ENCODE measurements at places on chromosomes 5 and 9.

DNA sequence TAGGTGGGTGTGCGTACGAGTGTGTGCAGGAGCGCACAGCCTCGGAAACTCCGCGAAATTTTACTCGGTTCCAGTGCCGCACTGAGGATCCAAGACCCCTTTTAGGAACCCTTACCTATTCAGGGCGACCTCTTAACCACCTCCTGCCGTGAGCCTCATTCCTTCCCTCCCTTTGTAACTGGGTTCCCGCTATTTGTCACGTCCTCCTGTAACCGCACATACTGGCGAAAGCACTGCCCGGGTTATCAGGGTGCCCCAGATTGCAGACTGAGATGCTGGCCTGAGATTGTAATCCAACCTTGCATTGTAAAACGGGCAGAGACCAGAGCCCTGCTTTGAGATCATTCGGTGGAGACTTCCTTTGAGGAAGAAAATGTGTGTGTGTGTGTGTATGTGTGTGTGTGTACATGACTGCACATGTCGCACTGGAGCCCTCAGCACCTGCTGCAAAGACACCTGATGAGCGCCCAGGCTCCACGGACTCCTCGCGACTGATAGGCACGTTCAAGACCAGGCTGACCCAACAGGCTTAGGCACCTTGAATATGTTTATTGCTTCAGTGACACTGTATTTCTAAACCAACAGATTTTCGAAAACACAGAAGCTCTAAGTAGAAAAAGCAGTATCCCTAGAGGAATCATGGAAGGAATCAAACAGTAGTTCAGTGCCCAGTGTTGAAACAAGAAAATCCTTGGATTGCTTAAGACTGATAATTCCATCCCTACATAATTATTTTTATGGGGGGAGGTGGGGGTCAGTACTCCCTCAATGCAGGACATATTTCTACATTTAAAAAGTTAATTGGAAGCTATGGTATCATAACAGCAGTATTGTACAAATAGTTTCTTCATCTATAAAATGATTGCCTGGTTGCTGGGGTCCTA lies 86.5 kb upstream of the TNFAIP8 start:
- DNase-seq = no peak

DNA sequence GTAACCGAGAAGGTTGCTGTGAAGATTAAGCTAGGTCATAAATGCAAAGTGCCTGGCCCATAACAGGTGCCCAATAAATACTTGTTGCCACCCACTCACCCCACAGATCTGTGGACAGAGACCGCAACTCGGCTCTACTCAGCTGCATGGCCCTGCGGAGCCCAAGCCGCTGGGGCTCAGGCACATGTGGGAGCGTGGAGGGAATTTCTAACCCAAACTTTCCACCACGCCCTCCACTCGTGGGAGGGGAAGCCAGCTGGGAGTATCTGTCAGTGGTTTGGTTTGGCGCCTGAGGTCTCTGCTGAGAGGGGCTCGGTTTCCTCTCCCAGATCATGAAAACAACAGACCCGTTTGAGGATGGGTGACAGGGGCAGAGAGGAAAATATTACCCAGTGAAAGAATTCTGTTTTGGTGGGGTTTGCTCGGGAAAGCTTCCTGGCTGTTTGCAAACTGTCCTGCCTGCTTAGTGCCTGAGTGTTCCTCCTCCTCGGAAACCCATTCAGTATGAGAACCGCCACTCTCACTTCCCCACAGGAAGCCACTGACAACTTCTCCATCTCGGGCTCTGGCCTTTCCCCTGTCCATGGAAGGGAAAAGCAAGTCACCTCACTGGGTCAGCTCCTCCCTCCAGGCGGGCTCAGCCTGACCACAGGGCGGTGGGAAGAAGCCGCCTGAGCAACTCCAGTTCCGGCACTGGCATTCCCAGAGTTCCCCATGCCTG lies 60.1 kb downstream of the RGS3 start:
- no peak for DNase-seq

DNA sequence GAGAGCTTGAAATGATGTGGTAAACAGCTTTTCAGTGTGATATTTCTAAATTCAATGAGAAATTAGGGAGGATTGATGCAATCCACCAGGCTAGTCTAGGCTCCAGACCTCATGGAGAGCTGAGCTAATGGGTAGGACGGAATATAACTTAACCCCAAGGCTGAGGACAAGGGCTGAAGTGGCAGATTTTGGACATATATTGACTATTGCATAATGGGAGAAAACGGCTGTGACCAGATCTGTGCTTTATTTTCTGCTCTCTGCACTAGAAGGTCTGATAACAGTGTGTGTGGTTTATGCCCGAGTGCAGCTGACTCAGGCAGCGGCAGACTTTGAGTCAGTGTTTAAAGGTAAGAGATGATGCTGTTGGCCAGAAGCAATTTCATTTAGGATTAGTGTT lies 70.6 kb downstream of the ACTBL2 start:
- no peak for DNase-seq

DNA sequence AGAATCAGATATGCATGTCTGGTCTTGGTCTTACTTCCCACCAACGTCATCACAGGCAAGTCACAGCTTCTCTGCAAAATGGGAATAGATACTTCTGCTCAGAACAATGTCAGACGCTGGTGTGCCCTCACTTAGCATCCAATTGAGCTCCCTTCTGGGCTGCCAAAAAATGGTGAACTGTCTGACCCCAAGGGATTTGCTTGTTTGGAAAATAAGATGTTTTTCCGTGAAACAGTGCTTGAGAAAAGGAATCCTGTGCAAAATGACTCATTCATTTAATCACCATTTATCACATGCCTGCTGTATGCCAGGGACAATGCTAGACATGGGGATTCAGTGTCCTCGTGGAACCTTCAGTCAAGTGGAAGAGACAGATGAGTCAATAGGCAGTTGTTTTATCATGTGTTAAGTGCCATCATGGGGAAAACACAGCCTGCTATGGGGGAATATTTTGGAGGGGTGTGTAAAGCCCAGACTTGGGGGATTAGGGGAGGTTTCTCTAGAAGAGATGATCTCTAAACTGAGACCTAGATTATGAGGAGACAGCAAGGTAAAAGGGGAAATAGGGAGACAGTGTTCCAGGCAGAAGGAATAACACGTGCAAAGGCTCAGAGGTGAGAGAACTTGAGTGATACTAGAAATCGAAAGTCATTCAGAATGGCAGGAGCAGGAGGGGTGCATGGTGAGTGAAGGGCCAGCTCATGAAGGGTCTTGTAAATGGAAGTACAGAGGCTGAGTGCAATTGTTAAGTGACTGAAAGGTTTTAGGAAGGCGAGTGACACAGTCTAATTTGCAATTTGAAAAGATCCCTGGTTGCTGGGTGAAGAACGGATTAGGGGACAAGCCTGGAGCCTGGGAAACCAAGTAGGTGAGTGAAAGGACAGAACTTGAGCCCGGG lies 3.9 kb downstream of the NIPAL4 start:
- DNase-seq = no peak

GRCh38 chr5:61824396-61824795 lies 481.6 kb upstream of the KIF2A start:
- no peak for DNase-seq

DNA sequence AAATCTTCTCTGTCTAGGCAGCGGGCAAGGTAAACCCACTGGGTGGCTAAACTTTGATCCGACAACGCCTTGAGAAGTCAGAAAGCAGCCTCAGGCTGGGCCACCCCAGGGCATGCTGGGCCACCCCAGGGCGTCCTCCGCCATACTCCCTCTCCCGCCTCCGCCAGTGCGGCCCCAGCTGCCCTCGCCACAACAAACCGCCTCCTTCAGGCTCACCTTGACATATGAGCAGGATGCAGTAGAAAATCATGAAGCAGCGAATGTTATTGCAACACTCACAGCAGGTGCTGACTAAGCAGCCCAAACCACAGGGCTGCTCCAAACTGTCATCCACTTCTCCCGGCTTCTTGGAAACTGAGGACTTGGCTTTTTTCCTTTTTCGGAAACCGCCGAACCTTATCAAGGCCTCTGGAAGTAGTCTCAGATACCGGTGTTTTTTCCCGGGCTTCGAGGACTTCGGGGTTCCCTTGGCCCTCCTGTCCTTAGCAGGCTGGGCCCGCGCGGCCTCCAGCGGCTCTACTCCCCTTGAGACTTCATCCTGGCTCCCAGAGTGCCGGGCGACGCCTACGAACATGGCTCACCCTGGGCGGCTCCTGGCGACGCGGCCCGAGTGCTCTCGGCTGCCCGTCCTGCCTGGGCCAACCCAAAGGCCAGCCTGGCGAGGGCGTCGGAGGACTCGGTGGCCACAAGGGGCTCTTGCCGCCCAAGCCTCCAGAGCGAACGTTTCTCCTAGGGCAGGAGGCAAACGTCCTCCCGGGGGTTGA lies at the start of gene SLCO6A1:
Gene SLCO6A1 (minus strand): TSS at position 731 of the 764 bp plus-strand sequence. CDS start 157 bp downstream, at position 574.
- no peak for DNase-seq

GRCh38 chr5:127256886-127257597 lies 33.6 kb upstream of the MEGF10 start:
- no peak for DNase-seq

- DNase-seq = no peak
Observed at GRCh38 chr9:120875195-120875565, 1.8 kb downstream of the PHF19 start.

GRCh38 chr9:2116073-2116472 lies 100.9 kb downstream of the SMARCA2 start:
- no peak for DNase-seq

GRCh38 chr5:55857247-55857640 lies 6.1 kb downstream of the IL31RA start:
- no peak for DNase-seq

DNA sequence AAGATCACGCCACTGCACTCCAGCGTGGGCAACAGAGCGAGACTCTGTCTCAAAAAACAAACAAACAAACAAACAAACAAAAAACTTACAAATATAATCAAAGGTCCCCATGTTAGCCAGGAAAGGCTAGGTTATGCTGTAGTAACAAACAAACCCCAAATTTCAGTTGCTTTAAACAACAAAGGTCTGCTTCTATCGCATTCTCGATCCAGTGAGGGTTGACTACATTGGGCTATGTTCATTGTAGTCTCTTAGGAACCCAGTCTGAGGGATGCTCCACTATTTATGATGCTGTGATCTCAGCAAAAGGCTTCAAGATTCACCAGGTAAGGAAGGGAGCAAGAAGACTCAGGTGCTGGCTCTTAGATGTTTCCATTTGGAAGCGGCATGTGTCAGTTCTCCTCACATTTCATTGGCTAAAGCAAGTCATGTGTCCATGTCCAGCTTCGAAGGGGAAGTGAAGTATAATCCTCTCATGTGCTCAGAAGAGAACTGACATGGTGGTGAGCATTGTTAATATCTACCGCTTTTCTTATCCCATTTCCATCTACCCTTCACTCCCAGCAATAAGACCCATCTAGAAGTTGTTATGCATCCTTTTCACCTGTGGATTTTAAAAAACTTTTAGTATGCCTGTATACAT lies 26.5 kb upstream of the NEK6 start:
- no peak for DNase-seq

DNA sequence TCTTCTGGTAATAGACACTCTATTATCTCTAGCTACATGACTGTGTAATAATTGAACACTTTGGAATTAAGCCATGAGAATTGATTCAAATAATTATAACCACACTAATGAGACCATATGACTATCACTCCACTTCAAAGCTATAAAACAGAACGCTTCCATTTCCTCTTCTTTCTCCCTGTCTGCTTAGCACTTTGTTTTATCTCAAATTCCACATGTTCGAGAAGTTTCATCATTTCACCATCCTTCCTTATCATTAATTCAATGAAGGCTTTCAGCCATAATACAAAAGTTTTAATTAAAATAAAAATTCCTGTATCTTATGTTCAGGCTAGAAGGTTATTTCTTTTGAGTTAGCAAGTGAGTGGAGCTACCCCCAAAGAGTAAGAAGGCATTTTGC lies 7.4 kb upstream of the DCTN4 start:
- DNase-seq = no peak

DNA sequence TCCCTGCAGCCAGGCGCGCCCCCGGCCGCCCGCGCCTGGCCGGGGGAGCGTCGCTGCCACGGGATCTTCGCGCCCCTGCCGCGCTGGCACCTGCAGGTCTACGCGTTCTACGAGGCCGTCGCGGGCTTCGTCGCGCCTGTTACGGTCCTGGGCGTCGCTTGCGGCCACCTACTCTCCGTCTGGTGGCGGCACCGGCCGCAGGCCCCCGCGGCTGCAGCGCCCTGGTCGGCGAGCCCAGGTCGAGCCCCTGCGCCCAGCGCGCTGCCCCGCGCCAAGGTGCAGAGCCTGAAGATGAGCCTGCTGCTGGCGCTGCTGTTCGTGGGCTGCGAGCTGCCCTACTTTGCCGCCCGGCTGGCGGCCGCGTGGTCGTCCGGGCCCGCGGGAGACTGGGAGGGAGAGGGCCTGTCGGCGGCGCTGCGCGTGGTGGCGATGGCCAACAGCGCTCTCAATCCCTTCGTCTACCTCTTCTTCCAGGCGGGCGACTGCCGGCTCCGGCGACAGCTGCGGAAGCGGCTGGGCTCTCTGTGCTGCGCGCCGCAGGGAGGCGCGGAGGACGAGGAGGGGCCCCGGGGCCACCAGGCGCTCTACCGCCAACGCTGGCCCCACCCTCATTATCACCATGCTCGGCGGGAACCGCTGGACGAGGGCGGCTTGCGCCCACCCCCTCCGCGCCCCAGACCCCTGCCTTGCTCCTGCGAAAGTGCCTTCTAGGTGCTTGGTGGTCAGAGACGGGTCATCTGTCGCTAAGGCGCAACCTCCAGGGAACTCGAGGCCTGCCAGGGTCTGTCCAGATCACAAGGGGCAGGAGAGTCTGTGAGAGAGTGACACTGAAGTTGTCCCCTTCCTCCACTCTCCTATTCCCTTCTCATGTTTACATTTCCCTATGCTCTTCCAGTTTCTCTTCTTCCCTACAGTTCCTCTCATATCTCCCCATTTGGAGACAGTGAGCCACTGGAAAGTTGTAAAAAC lies 1.3 kb downstream of the GPR150 start:
- DNase-seq = no peak

DNA sequence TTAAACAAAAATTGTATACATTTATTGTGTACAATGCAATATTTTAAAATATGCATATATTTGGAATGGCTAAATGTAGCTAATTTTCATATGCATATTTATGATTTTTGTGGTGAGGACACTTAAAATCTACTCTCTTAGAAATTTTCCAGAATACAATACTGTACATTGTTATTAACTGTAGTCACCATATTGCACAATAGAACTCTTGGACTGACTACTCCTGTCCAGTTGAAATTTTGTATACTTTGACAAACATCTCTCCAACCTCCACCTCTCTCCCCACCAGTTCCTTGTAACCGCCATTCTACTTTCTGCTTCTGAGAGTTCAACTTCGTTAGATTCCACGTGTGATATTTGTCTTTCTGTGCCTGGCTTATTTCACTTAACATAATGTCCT lies 49.2 kb upstream of the TAF11L2 start:
- DNase-seq = no peak

- DNase-seq = no peak
Observed at GRCh38 chr5:139690064-139690802, 42.1 kb downstream of the CXXC5 start.

DNA sequence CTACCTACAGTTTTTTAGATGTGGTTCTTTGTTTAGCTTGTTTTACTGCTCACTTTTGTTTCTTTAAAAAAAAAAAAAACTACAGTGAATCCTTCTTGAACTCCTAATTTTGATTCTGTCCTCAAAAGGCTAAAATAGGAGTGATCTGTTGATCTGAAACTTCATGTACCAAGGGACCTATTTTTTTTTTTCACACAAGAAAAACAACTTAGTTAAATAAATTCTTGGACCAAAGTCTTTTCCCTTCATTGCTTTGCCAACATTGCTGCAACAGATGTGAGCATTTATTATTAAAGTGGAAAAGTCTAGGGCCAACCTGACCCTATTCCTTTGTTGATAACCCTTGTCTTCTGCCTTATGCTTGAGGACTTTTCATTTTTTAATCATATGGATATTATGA lies 236.8 kb downstream of the ARHGEF28 start:
- no peak for DNase-seq

- no peak for DNase-seq
Observed at GRCh38 chr5:121350181-121350930, 501.3 kb upstream of the FTMT start.

- DNase-seq = no peak
Observed at GRCh38 chr5:118616281-118616680, 372.1 kb downstream of the DTWD2 start.

Measured in SK-N-MC (cell line).